SHP77 (cell line): ENCODE measurements at places on chromosomes 3 and 15.

DNA sequence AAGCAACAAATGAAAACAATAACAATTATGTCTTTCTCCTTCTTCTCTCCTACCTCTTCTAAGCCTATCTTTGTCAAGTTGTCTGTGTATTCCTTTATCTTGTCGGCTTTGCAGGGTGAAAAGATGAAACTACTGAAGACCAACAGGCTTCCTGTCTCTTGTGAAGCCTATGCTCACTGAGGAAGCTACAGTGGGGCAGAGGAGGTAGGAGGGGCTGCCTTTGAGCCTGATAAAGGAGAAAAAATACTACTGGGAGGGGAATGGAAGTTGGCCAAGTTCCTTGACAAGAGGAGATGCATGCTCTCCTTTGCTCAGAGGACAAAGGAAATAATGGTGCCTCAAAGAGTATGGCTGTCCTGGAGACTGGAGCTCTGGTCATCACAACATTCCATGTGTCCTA, 92.0 kb downstream of the IGSF11 start:
- no peak for DNase-seq

- DNase-seq, result no peak
Observed at GRCh38 chr3:182570946-182571594, 222.2 kb upstream of the ATP11B start.

DNA sequence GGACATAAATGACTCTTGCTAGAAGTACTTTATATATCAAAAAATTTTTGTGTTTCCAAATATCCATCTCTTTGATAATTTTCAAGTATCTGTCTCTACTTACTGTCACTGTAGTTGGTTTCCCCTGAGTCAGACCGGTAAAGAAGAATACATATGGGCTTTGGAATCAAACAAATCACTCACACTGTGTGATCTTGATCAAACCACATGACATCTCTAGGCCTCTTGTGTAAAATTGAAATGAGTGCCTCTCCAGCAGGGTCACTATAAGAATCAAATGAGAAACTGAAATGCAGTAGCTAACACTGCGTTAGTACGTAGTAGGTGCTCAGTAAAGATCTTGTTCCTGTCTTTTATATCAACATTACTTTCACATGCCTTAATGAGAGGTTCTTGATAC, 314.6 kb upstream of the STT3B start:
- no peak for DNase-seq

DNA sequence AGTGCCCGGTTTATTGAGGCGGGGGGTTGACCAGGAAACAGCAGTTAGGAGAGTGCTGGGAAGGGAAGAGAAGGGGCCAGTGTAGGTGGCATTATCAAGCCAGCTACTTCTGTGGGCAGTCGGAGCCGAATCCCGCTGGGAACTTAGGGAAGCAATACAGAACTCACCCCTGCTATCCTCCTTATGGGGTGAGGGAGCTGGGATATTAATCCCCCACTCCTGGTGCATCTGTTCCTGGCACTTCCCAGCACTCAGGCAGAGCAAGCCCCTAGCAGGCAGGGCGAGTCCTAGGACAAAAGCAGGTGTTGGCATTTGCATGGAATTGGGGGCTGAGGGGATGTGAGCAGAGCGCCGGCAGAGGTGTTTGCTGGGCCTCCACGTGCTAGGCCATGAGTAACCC, 48.6 kb downstream of the SMAD6 start:
- no peak for DNase-seq

- DNase-seq, result no peak
Observed at GRCh38 chr3:71400986-71401451, 182.5 kb downstream of the FOXP1 start.

DNA sequence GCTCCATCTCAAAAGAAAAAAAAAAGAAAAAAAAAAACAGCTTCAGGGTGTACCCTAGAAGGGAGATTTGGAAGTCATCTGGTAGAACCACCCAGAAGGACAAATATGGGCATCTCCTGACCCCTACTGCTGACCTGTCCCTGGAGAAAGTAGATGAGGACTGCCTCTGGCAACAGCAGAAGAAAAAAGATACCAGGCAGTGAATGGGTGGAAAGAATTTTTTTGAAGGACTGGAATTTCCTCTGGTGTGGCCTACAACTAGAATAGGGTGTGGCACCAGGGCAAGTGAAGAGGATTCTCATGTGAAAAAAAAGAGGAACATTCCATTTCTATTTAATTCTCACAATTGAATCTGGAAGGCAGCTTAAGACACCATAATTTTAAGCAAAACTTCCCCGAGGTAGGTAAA, 3.1 kb downstream of the ANXA2 start:
- DNase-seq, result no peak

GRCh38 chr3:157311633-157312375, 124.8 kb upstream of the PTX3 start:
- DNase-seq, result no peak

- DNase-seq, result no peak
Observed at GRCh38 chr3:113570158-113570557, 37.8 kb downstream of the SIDT1 start.

DNA sequence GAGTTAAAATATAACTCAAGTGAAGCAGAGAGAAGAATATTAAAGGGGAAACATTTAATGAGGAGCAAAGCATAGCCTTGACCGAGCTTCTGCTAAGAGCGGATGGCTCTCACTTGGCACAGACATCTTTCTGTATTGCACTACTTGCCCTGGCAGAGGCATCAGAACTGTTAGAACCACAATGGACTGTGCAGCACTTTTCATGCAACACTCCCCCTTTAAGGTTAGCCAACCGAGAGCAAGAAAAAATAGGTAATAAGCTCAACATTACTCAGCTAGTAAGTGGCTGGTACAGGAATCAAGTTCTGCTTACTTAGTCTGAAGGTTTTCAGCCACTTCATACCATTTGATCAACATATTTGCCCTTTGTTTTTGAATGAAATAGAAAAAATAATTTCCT, 33.7 kb downstream of the CRTC3 start:
- no peak for DNase-seq

DNA sequence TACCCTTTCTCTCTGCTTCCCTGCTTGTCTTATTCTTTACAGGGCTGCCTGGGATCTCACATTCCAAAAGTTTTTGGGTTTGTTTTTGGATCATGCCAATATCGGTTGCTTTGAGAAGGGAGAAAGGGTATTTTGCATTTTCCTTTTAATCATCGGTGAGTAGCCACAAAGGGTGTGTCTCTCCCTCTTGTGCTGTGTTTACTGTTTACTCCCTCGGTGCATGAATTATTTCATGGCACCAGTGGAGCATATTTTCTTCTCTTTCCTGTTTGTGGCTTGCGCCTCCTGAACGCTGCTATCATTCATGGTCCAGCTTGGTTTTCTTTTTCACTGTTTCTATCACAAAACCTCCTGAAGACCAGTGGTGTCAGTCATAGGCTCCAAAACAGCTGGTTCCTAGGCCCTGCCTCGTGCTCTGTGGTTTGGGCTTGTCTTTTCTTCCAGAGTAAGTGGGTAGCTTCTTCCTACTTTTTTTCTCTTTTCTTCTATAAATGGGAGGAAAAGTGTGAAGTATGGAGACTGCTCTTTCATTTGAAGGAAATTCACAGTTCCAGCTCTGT, 54.9 kb downstream of the IGF1R start:
- DNase-seq, result no peak

- DNase-seq, result peak; percentile 31
Observed at GRCh38 chr3:171446801-171447578, 13.2 kb downstream of the TNIK start.

DNA sequence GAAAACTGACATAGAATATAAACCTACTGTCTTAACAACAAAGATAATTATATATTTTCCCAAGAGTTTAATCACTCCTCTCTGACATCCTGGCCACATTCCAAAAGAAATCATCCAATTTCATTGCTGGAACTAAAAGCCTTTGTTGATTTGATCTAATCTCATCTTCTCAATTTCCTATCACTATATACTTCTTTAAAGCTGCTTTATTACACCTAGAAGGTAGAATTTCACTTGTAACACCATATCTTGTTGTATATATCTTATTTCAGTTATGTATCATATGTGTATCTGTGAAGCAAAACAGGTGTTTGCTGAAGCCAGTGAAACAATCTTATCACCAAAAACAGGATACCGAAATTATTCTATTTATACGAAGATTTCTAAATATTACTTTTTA, 740.2 kb downstream of the ROBO1 start:
- DNase-seq, result no peak

DNA sequence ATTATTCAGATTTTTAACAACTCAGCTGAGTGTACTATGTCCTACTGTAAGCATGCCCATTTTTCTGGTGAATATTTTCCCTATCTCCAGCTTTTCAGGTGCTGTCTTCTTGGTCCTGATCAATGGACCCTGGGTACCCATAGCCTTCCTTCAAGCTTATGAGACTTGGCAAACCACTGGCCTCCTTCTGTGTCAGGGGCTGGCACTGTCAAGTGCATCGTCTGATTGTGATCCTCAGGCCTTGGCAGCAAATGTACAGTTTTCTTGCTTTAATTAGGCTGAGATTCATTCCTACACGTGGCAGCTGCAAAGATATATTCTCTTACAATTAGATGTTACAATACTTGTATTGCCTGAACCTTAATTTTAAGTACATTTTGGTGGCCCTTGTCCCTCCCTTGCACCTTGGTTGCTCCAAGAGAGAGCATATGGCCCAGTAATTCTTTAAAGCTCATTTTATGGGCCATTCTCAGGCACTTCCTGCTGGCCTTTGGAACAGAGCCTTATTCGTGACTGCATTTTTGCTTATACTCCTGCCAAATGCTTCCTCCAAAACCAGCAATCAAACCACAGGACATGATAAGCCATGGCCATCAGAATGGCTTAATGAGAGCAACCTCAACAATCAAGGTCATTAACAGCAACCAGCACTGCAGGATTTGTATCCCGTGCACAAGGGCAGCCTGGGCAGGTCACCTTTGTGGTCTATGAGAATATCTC, 179.9 kb downstream of the CNTN6 start:
- no peak for DNase-seq

DNA sequence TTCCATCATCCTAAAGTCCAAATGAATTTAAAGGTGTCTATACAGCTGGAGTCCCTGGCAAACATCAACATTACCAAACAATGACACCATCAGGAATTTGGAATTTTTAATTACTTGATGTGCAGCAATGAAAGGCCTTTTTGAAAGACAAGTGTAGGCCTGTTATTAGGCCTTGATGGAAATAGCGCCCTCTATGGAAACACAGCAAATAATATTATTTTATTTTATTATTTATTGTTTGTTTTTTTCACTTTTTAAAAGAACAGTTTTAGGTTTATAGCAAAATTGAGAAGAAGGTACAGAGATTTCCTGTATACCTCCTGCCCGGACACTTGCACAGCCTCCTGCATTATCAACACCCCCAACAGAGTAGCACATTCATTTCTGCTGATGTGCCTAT, 18.1 kb upstream of the OR5AC2 start:
- DNase-seq, result no peak

- no peak for DNase-seq
Observed at GRCh38 chr15:45338417-45338816, 39.9 kb downstream of the GATM start.

DNA sequence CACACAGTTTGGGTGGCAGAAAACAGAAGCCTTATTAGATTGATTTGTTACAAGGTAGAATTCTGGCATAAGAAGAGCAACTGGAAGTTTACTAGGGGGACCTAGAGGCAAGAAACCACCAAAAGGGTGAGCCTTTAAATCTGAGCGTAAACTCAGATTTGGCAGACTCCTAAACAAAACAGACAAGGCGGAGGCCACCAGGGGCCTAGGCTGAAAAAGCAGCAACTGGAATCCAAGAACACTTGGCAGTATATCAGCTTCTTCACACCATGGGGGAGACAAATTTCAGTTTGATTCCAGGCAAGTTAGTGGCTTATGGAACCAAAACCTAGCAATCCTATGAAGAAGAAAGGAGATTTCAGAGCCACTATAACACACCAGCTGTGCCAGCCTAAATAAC, 220.0 kb downstream of the C3orf38 start:
- DNase-seq, result no peak

DNA sequence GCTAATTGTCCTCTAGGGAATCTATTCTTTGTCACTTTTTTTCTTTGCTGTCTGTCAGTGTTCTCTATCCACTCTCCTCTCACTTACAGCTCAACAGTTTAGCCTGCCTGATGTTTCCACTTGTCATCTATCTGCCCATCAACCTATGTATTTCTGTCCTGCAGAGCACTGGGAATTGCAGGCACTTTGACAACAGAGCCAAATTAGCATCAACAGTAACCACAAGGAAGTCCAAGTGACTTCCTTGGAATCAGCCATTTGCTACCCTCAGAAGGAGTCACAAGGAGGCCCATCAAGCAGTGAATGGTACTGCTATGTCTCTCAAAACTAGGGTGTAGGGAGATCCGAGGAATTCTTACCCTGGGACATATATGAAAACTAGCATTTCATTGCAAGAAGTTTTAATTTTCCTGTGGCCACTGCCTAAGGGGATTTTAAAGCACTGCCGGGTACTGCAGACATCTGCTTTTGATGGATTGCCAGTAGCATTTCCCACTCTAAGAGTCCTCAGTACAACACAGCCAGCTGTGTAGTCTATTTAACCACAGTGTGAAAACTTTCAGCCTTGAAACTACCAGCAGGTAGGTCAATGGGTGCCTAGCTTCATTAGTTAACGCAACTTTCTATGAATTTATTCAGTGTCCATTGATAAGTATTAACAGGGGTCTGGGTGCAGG, 898.8 kb downstream of the NTRK3 start:
- DNase-seq, result no peak

DNA sequence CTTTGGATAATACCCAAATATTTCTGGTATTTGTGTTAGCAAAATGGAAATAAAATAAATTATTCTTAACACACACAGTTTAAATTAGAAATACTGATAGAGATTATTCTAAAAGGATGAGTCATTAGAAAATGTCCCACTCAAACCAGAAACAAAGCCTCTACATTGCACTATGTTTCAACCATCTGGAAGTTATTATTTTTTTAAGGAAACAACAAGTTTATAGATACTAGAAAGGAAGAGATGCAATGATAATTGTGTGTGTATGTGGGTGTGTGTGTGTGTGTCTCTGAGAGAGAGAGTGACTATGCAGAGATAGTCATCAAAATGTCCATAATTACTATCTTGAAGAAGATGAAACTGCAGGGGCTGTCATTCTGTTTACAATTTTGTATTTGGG, 1340.5 kb downstream of the ROBO1 start:
- no peak for DNase-seq

DNA sequence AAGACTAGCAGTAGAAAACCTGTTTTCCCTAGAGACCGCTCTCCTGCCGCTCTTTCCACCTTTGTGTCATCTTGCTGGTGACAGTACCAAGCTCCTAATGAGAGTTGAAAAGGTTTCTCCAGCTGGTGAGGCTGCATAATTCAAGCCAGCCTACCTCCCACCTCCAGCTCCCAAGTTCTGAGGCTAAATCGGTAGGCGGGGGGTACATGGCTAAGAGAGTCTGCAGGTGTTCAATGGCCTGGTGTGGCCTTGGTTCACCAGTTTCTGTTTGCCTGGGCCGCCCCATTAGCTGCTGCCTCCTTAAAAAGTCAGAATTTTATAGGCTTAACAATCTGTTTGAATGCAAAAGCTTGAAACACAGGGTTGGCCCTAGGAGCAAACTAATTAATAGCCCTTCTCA, 262.8 kb downstream of the SLCO3A1 start:
- DNase-seq, result no peak
